MCF 10A (cell line): ENCODE measurements at places on chromosomes 16 and 17. TPM values are rescaled to one million over a fixed set of nuclear protein-coding genes. Genes with fewer than 3 reads are reported as not detected.

DNA sequence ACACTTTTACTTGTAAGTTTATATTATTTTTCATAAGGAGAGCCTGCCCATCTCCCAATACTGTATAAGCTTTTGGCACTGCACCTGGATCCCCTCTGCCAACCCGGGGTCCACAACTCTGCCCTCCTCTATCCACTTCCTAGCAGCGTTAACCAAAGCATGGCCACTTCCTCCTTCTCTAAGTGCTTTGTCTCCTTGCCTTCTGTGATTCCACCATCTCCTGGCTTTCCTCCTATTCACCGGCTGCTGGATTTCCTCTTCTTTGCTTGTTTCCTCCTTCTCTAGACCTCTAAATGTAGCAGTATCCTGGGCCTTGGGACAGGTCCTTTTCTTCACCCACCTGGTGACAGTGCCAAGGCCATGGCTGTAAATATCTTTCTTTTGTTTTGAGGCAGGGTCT is 20.0 kb upstream of the WFIKKN2 start:
- no peak for DNase-seq
- H3K27ac ChIP-seq = no peak overlapping the region
- no peaks in the 10 kb centered on the region for H3K36me3 ChIP-seq
- no peaks in the 10 kb centered on the region for H3K27me3 ChIP-seq

Gene FOXN1
- total RNA-seq = not detected in 2 replicates

Gene CES5A
- not detected in 2 replicates for total RNA-seq

GRCh38 chr17:74250324-74250995 is 23.6 kb upstream of the DNAI2 start:
- no peaks in the 10 kb centered on the region for H3K4me1 ChIP-seq
- no peaks in the 10 kb centered on the region for H3K36me3 ChIP-seq
- DNase-seq = no peak
- no peak overlapping the region for H3K27ac ChIP-seq

DNA sequence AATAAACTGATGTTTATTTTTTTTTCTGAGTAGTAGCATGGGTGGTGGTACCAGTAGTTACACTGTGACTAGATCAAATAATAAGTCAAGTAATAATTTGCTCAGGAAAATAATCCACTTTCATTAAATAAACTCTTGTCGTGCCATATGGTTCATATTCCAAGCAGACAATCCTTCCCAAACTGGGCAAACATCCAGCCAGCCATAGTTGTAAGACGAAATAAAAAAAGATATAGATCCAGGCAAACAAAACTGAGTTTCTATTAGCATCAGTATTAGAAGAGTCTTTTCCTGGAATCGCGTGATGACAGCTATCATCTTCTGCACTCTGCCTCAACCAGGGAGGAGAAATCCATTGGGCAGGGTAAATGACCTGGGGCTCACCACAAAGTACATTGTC is 508.4 kb upstream of the GOT2 start:
- DNase-seq = no peak
- H3K4me1 ChIP-seq = no peaks in the 10 kb centered on the region
- no peaks in the 10 kb centered on the region for H3K36me3 ChIP-seq
- no peak overlapping the region for H3K27ac ChIP-seq
- H3K4me3 ChIP-seq = no peak overlapping the region

Gene CAVIN1
- 137 and 143 TPM in 2 replicates for total RNA-seq

DNA sequence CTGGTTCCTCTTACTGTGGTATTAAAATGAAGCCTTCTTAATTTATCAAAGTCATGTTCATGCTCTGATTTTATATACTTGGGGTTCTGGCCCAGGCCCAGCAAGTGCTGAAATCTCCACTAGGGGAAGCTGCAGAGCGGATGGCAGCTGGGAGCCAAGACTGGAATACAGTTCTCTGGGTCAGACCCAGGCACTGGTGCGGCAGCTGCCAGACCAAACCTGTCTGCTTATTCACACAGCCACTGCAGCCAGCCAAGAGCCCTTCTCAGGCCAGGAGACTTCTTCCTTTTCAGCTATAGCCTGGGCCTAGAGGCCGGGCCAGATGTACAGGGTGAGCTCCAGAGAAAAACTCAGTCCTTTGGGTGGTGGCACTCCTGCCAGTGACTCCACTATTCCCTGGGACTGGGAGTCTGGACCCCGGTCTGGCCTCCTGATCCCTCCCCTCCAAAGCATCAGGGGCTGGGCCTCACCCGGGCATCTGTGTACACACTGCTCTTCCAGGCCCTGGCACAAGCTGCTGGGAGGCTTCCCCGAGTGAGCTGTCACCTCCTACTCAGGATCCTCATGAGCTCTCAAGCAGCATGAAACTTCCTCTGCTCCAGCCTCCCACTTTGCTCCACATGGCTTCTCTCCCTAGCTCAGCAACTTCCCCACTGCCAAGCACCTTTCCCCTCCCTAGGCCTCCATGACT is 24.4 kb downstream of the ATP6V0D1 start:
- peak; percentile 25 for DNase-seq
- H3K27ac ChIP-seq = no peak overlapping the region
- H3K36me3 ChIP-seq = peaks cover 30% of the 10 kb centered on the region
- peaks cover 12% of the 10 kb centered on the region for H3K4me1 ChIP-seq
- no peaks in the 10 kb centered on the region for H3K27me3 ChIP-seq

Gene PLEKHG4
- total RNA-seq = 30.4 and 32.7 TPM in 2 replicates

DNA sequence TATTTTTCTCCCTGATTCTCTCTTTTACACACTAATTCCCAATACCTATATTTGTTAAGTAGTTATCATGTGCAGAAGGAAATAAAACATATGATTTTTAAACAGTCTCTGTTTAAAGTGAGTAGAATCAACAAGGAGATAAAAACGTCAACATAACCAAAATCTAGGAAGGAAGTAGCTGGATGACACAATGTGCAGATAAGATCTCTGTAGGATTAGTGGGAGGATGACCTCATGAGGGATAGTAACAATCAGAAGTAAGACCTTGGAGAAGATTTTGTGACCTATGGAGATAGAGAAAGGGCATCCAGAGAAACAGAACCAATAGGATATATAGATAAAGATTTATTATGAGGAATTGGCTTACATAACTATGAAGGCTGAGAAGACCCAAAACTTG is 262.6 kb upstream of the CDH11 start:
- no peaks in the 10 kb centered on the region for H3K27me3 ChIP-seq
- H3K36me3 ChIP-seq = no peaks in the 10 kb centered on the region
- no peak for DNase-seq
